ENCODE measurements at places on chromosomes 11 and 22. TPM values are rescaled to one million over a fixed set of nuclear protein-coding genes. Genes with fewer than 3 reads are reported as not detected.
A peak's percentile ranks its signal among the peaks of the same experiment; 100 is the strongest.

- DNase-seq: peak; percentile 81
These were observed 217.7 kb upstream of the CTSC start for GRCh38 chr11:88555018-88555828.

SEPTIN3 gene
- polyA plus RNA-seq: 5.0 TPM

GRCh38 chr22:28429711-28430110, 249.9 kb downstream of the TTC28 start:
- DNase-seq: no peak

GRCh38 chr11:32426819-32427615, 8.3 kb downstream of the WT1 start:
- peak; percentile 79 for DNase-seq

DNA sequence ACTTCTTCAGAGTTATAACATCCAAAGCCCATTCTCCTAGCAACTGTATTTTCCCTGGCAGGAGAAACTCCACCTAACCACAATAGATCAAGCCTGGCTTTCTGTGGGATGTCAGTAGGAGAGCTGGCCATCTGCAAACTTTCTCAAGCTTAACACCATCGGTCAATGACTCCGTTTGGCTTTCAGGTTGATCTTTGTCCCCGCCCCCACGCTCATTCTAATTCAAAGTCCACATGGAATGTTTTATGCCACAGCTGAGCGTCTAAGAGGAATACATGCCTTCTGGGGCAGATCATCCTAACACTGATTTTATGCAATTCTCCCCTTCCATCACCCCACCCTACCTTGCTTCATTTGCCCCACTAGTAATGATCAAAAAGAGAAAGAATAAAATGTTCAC, 4.8 kb downstream of the GVQW3 start:
- peak; percentile 35 for DNase-seq

GRCh38 chr22:46589871-46590271, 30.3 kb upstream of the GRAMD4 start:
- DNase-seq: no peak

LDHAL6A gene
- 0.67 TPM for polyA plus RNA-seq

TUB gene
- 26.2 TPM for polyA plus RNA-seq

- DNase-seq: no peak
These were observed 64.6 kb downstream of the EXT2 start for GRCh38 chr11:44159848-44160721.

Data from renal pelvis (tissue), 12 donors.